NCI-H2227 treated with DMSO at 0.1 percent for 48 hours (cell line): ENCODE measurements at places on chromosomes 6 and 20.

GRCh38 chr6:25927178-25927577, 3.3 kb downstream of the SLC17A2 start:
- DNase-seq: no peak

DNA sequence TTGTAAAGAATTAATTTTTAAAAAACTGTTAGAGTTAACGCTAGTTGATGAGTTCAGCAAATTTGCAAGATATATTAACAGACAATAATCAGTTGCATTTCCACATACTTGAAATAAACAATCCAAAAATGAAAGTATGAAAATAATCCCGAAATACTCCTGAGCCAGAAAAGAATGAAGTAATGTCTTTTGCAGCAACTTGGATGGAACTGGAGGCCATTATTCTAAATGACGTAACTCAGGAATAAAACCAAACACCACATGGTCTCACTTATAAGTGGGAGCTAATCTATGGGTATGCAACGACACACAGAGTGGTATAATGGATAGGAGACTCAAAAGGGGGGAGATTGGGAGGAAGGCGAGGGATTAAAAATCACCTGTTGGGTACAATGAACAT, 872.9 kb upstream of the GJE1 start:
- no peak for DNase-seq

GRCh38 chr6:91633374-91634111, 1046.7 kb upstream of the MAP3K7 start:
- DNase-seq: no peak

DNA sequence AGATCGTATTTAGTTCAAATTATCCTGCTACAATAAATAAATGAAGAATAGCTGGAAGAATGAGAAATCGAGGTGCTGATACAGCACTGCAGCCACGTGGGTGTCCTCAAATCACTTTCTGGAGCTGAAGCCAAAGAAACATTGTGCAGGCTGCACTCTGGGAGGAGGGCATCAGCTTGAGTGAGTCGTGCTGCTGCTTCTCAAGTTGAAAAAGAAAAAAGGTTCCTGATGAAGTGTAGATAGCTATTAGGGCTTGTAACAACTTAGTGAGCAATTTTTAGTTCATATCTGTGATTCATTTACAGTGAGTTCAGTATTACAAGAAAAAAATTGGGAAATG, 40.5 kb downstream of the DSE start:
- no peak for DNase-seq

DNA sequence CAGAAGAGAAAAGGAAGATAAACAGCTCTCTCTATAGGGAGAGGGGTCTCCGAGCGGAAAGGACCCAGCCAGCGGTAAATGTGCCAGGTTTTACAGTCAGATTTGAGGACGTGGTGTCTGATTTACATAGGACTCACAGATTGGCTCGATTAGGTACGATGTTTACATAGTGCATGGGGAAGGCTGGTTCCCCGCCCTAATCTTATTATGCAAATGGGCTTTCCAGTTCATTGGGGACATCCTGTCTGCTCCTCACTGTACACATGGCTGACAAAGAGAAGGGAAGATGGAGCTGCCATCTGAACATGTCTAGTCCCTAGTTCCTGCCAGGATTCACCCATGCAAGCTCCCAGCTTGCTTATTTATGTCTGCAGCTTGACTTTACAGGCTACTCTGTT, 119.9 kb downstream of the RNF144B start:
- DNase-seq: peak; percentile 32

DNA sequence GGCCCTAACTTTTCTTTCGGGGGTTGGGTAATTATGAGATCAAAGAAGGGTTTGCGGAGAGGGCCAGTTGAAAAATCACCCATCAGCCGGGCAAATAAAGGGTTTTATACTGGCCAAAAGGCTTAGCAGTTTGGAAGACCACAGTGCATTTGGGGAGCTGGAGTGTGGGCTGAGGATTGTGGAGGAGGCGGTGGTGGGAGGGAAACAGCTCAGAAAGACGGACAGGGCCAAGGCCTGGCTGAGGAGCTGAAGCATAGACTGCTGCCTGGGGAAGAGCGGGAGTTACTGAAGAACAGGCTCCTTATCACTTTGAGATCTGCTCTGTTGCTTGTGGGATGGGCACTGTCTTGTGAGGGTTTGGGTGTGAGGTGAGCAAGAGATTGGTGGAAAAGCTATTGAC, 144.2 kb downstream of the CARMIL1 start:
- DNase-seq: no peak

DNA sequence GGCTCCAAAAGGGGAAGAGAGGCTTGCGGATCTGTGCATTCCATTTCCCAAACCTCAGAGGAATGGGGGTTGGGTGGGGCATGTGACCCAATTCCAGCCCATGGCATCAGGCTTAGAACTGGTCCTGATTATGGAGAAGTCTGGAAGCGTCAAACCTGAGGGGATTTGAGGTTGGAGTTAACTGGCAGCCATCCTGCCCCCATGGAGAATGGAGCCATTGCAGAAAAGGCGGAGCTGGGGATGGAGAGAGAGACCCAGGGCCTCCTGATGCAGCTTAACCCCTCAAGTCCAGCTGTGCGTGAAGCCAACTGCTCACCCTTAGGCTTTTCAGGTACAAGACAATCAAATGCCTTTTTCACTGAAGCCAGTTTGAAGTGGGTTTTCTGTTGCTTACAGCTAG, 9.9 kb upstream of the SDCBP2 start:
- no peak for DNase-seq

GRCh38 chr6:86686496-86686895, 250.8 kb upstream of the HTR1E start:
- no peak for DNase-seq

DNA sequence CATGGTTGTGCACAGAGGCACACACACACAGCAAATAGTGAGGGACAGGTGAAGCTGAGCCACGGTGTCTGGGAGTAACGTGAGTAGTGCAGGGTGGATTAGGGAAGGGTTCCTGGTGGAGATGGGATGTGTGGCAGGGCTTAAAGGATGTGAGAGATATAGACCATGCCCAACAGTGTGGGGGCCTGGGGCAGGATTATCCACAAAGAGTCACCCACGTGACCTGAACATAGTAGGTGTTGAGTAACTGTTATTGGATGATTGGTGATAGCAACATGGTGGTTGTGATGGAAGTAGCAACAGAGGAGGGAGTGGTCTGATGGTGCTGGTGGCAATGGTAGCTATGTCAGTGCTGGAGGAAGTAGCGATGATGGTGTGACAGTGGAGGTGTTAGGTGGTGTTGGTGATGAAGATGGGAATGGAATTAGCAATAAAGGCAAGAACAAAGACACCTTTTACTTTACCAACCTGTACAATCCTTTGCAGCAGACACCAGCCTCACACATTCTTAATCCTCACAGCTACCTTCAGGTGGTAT, 135.1 kb downstream of the MRPL14 start:
- DNase-seq: no peak

DNA sequence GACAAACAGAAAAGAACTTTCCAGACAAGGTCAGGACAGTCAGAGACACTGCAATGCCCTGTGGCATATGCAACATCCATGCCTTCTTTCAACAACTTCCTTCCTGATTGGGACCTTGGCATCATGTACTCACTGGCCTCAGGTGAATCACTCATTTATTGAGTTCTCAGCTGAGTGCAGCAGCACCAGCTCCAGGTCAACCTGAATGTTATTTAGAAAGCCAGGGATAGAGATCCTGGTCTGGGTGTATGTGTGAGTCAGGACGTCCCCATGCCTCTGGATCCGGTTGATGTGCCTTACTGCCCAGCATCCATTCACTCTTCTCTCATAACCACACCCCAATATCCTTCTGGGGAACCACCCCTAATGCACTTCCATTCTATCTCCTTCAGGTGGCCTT, 54.4 kb downstream of the SNRNP48 start:
- no peak for DNase-seq

DNA sequence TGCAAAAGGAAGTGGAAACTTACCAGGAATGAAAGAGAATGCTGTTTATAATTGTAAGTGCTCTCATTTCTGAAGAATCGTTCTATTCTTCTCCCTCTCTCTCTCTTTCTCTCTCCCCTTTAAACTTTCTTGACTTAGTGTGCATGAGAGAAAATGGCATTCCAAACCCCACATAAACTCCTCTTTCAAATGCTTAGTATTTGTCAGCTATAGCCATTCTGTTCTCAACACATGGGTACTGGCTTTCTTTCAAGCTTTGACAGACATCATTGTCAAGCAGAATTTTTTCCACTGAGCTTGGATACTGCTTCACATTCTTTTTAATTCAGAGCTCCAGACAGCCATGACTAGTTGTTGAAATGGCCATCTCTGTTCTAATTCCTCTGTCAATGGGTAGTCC, 51.1 kb upstream of the PREP start:
- DNase-seq: no peak

DNA sequence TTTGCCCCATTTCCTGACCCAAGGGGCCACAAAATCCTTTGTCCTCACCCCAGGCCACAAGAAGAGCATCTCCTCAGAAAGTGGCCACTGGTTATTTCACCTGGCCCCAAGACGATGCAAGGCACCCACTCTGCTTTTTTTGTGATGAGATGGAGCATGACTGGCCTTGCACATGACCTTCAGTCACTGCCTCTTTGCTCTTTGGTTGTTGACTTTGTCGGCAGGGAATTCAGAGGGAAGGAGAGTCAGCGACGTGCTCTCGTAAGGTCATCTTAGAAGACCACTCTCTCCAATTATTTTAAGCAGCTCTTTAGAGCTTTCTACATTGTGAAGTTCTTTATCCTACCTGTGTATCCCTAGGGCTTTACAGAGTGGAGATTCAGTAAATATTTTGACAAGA, 306.7 kb downstream of the PLCB1 start:
- DNase-seq: no peak

- DNase-seq: no peak
Observed at GRCh38 chr6:32876603-32877002, 22.6 kb downstream of the PSMB9 start.

- DNase-seq: no peak
Observed at GRCh38 chr20:55456316-55456940, 548.9 kb downstream of the CBLN4 start.

DNA sequence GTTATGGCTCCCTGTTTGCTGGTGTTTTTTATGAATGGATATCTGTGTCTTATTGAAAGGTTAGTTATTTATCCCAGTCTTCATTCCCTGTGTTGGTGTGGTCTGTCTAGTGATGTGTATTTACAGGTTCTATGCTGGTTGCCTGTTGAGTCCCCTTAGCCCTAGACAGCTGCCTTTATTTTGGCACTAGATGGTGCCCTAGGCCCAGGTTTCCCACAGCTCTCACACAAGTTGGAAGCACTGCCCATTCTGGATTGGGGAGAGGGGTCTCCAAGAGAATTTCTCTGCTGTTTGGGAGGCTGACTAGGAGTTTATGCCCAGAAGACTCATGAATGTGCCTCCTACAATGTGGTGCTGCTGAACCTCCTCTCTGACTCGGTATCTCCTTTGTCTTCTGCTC, 12.4 kb downstream of the GRM1 start:
- DNase-seq: no peak

GRCh38 chr6:72522735-72523141, 99.1 kb upstream of the KCNQ5 start:
- DNase-seq: no peak

DNA sequence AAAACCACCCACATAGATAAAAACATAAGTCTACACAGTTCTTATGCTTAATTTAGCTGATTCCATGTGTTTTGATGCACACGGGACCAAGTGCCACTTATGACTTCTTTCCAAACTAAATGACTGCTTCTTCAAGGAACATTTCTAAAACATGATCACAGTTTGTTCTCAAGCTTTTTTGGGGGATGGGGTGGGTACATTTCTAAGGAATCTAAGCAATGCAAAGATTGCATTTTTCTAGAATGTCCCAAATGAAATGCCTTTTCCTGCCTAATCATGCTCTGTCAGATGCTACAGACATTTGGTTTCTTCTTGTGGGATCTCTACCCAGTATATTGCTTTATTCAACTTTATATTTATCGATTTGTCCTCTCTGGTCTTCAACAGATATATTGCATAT, 496.8 kb upstream of the JAG1 start:
- no peak for DNase-seq

GRCh38 chr6:73879501-73880293, 183.7 kb downstream of the CD109 start:
- DNase-seq: no peak

DNA sequence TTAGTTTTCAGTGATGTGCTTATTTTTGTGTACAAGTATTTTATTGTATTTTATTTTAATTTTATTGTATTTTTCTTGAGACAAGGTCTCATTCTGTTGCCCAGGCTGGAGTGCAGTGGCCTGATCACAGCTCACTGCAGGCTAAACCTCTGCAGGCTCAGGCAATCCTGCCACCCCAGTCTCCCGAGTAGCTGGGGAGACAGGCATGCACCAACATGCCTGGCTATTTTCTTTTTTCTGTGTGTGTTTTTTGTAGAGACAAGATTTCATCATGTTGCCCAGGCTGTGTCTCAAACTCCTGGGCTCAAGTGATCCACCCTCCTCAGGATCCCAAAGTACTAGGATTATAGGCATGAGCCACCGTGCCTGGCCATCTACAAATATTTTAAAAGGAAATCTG, 146.3 kb downstream of the MANEA start:
- DNase-seq: no peak

- DNase-seq: no peak
Observed at GRCh38 chr20:39311851-39312506, 349.8 kb downstream of the DHX35 start.

GRCh38 chr20:9600562-9600961, 86.2 kb downstream of the LAMP5 start:
- DNase-seq: no peak

- no peak for DNase-seq
Observed at GRCh38 chr6:28655164-28655563, 129.5 kb downstream of the GPX5 start.

GRCh38 chr6:82704045-82704444, 340.4 kb downstream of the TPBG start:
- DNase-seq: no peak

GRCh38 chr6:2081155-2082138, 164.0 kb downstream of the GMDS start:
- no peak for DNase-seq

GRCh38 chr20:59782986-59783640, 150.3 kb downstream of the SYCP2 start:
- DNase-seq: peak; percentile 55

GRCh38 chr6:16122197-16122596, 6.7 kb upstream of the MYLIP start:
- DNase-seq: no peak

DNA sequence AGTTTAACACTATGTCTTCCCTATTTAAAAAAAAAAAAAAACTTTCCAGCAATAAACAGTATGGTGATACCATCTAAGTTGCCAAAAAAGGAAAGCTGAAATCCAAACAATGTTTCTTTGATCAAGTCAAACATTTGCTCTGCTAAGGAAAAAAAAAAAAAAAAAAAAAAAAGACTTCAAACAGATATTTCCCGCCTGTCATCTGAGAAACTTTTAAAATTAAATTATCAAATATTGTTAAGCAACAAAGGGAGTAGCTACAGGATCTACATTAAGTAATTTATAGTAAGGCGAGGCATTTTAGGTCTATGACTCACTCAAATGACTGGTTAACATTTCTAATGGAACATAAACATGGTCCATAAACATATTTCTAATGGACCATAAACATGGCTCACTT, 121.2 kb downstream of the DST start:
- DNase-seq: no peak
